ENCODE measurements at places on chromosomes 7 and 10.

- no peak for DNase-seq
Observed at GRCh38 chr7:1666823-1667565, 3.1 kb upstream of the ELFN1 start.

DNA sequence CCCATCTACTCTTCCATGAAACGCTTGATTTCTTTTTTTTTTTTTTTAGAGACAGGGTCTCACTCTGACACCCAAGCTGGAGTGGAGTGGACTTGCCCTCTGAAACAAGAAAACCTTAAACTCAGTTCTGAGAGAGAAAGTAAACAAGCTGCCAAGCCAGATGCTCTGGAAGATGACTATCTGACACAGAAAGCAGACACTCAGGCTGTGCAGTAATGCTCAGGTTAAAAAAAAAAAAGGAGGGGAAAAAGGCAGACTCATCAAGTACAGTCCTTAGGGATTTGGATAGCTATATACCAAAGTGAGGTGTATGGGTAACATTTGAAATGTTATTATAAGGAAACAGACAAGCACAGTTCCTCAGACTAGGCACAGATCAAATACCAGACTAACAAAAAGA is 80.5 kb downstream of the IDE start:
- DNase-seq: no peak

GRCh38 chr7:150668472-150668911 is 17.0 kb upstream of the GIMAP2 start:
- peak; percentile 42 for DNase-seq

DNA sequence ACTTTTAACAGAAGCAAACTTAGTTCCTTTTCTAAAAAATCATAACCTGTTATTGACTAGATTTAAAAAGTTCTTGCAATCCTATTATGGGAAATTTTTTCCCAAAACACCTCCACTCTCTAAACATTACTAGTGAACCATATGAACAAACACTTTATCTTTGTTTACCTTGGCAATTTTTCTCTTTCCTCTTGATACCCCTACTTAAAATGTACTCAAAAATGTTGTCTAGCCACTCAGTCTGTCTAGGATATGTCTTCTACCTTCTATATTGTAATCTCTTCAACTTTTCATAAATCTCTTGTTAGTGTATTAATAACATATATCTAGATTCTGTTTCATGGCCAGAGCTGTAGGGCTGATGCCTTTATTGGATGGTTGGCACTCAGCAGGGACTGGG is 630.0 kb upstream of the GRM3 start:
- no peak for DNase-seq

- no peak for DNase-seq
Observed at GRCh38 chr10:84715911-84716310, 387.5 kb downstream of the CCSER2 start.

DNA sequence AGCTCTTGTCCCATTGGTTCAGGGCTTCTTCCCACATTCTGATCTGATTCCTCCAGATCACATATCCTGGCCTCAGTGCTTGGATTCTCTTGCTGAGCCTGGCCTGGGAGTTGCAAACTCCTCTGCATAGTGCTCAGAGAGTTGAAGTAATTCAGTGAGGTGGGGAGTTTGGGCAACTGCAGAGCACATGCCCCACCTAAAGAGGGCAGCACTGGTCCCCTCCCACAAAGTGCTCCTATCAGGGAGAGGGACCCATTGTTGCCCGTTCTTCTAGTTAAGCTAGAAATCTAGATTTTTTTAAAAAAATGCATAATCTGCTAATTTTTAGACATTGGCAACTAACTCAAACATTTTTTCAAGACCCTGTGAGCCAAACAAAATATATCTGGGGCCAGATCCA is 45.1 kb downstream of the CHN2 start:
- DNase-seq: no peak

- DNase-seq: no peak
Observed at GRCh38 chr10:35194906-35195305, 68.3 kb downstream of the CREM start.

GRCh38 chr7:21427871-21428658 is at the start of gene SP4:
SP4 (plus strand) TSS chr7:21428083; CDS start chr7:21428252, 169 bp downstream.
- DNase-seq: peak; percentile 89
